ENCODE measurements at places on chromosomes 2 and 18. TPM values are rescaled to one million over a fixed set of nuclear protein-coding genes. Genes with fewer than 3 reads are reported as not detected.

DNA sequence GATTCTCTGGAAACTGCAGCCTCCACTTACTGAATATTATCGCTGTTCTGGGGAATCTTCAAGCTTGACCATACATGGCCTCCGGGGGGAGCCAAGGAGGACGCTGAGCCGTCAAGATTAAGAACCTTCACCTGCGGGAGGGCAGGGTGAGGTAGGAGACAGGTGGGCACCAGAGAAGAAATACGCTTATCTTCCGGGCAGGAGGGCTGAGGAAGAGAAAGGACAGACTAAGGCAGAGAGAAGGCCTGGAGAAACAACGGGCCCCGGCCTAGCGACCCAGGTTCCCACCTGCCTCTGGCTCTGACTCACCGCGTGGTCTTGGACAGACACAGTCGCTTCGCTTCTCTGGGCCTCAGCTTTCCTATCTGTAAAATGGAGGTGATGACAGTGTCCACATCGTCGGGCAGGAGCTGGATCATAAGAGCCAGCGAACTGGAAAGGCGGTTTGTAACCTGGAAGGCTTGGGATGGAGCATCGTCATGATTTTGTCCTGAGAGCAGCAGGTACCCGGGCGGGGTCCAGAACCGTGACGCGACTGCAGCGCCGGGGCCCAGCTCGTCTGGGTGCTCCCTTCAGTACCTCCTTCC, 659 bp downstream of the ZNF142 start:
- peaks cover 18% of the 10 kb centered on the region for H3K4me1 ChIP-seq
- peaks cover 15% of the 10 kb centered on the region for H3K36me3 ChIP-seq
- H3K27ac ChIP-seq, result peak overlapping the region; percentile 8
- H3K27me3 ChIP-seq, result no peaks in the 10 kb centered on the region
- DNase-seq, result no peak

KCNJ13 gene
- total RNA-seq, result not detected

DLGAP1 gene
- 0.10 TPM for total RNA-seq

ACKR3 gene
- 0.66 TPM for total RNA-seq

DNA sequence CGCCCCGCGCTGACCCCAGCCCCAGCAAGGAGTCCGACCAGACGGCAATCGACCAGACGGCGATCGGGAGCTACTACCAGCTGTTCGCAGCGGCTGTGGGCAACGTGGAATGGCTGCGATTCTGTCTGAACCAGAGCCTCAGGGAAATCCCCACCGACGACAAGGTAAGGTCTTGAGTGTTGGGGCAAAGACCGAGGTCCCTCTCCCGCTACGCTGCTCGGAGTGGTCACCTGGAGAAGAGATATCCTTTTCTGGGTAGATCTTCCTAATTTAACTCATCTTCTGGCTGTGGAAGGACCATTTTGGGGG, 704 bp downstream of the ANKRD53 start:
- no peaks in the 10 kb centered on the region for H3K36me3 ChIP-seq
- peaks cover 9% of the 10 kb centered on the region for H3K4me1 ChIP-seq
- no peaks in the 10 kb centered on the region for H3K27me3 ChIP-seq
- H3K27ac ChIP-seq, result no peak overlapping the region
- H3K4me3 ChIP-seq, result peak overlapping the region; percentile 61

MRPL30 gene
- 14.6 TPM for total RNA-seq

DNA sequence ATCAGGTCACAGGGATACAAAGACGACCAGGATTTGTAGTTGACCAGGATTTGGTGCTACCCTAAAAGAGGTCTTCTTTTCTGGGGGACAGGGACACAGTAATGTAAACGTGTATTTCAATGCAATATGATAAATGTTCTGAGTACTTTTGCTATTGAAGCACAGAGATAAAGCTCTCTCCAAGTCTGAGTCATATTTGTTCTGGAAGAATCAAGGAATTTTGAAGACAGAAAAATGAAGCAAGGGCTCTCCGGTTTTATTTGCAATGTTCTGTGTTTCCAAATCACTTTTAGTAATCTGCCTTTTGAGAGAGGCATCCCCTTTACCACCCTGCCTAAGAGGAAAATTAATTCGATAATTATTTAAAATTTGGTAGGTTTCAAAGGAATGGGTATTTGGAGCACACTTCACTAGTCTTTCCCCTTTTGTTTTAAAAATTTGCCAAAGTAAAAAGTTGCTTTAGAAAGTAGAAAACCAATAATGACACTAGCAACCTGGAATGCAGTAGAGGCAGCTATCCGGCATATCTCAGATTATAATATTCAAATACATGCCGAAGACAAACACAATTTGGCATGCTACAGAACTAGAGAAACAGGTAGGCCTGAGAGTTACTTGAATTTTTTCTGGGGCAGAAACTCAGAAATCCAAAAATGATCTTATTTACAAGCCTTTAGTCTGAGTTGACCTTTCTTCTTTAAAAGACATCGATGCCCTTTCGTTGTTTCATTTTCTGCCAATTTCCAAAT, 82.7 kb downstream of the MREG start:
- H3K4me1 ChIP-seq, result no peaks in the 10 kb centered on the region
- DNase-seq, result no peak
- no peak overlapping the region for H3K27ac ChIP-seq
- no peak overlapping the region for H3K4me3 ChIP-seq

DNA sequence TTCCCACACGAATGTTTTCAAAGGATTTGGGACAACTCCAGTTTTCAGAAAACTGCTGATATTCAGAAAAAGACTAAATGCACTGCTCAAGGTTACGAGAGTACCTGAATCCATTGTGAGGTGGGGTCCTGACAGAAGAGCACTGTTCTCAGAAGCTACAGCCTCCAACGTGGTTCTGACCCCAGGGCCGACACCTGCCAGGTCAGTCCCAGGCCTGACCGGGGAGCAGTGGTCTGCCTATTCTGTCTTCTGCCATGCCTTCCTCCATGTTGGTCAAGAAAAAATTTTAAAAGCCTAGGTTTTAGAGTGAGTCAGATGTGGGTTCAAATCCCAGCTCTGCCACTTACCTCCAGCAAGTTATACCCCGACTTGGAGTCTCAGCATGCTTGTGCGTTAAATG, 212.3 kb downstream of the BCL11A start:
- H3K4me3 ChIP-seq, result no peak overlapping the region
- no peaks in the 10 kb centered on the region for H3K36me3 ChIP-seq
- H3K27me3 ChIP-seq, result no peaks in the 10 kb centered on the region
- DNase-seq, result no peak
- H3K4me1 ChIP-seq, result no peaks in the 10 kb centered on the region

C1QL2 gene
- total RNA-seq, result not detected

ZC3H6 gene
- total RNA-seq, result 1.2 TPM

DNA sequence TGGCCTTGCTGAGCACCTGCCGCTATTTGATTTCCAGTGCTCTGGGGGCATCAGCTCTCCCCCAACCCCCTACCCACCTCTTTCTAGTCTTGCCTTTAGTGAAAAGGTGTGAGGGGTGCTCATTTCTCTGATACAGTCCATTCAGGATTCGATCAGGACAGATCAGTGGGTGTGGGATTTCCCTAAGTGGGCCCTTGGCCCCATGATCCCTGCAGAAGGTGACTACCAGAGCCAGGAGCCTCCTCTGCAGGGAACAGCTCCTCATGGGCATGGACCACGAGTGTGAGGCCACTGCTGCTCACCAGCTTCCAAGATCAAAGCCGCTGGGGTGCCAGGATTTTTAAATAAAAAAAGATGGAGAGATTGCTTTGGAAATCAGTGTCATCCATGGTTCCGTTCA, 835.2 kb upstream of the ID2 start:
- no peaks in the 10 kb centered on the region for H3K27me3 ChIP-seq
- no peaks in the 10 kb centered on the region for H3K36me3 ChIP-seq
- H3K27ac ChIP-seq, result no peak overlapping the region
- DNase-seq, result no peak
- H3K4me3 ChIP-seq, result no peak overlapping the region

DNA sequence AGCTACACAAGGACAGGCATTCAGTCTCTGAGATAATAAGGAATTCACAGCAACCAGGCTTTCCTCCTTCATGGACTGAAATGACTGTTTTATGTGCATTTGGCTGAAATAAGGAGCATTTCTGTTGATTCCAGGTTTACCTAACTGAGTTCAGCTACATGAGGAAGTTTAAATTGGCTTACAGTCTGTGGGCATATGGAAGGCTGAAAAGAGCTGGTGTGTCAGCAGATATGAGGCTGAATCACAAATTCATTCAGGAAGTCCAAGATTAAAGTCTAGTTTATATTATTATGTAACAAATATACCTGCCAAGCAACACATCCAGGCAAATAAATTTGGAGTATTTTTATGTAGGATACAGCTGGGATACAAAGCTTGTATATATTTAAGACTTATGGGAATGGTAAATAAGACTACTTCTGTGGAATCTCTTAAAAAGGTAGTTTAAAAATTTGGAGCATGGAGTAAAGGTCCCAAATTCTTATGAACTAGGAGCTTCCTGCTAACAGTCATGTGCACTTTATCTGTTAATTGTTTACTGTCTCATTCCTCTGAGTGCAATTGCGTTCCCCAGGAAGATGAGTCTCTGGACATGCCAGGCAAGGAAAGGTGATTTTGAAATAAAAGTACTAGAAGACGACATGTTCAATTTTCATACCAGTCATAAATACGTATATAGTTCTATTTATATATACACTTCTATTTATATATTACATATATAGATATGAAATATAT, 53.0 kb downstream of the ZC3H8 start:
- H3K4me1 ChIP-seq, result no peaks in the 10 kb centered on the region
- H3K27me3 ChIP-seq, result no peaks in the 10 kb centered on the region
- no peak overlapping the region for H3K4me3 ChIP-seq
- no peak overlapping the region for H3K27ac ChIP-seq

GRCh38 chr18:24321071-24321470, 76.6 kb downstream of the OSBPL1A start:
- H3K27me3 ChIP-seq, result no peaks in the 10 kb centered on the region
- H3K27ac ChIP-seq, result no peak overlapping the region
- no peaks in the 10 kb centered on the region for H3K4me1 ChIP-seq

DNA sequence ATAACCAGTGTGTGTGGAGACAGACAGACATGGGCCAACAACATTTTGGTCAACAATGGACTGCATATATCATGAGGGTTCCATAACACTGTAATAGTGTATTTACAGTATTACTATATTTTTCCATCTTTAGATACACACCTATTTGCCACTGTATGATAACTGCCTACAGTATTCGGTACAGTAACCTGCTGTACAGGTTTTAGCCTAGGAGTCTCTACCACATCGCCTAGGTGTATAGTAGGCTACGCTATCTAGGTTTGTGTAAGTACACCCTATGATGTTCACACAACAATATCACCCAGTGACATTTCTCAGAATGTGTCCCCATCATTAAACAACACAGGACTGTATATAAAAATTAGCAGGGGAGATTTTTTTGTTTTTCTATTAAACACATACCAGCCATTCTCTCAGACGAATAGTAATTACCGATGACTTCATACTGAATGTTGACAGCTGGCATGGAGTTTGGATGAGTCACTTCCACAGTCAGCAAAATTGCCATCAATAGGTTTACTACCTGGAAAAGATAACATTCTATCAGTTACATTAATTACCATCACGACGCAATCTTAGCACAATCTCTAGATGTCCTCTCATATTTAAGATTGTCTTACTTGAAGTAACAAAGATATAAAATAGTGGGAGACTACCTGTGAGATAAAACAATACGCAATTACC, 10.8 kb downstream of the LAPTM4A start:
- H3K36me3 ChIP-seq, result no peaks in the 10 kb centered on the region
- DNase-seq, result no peak
- no peak overlapping the region for H3K27ac ChIP-seq
- no peaks in the 10 kb centered on the region for H3K4me1 ChIP-seq

SLC8A1 gene
- 8.4 TPM for total RNA-seq

SERPINB11 gene
- total RNA-seq, result not detected

GRCh38 chr2:241495172-241496002, 13.0 kb downstream of the STK25 start:
- H3K27ac ChIP-seq, result no peak overlapping the region
- DNase-seq, result no peak

- H3K4me1 ChIP-seq, result no peaks in the 10 kb centered on the region
- no peak overlapping the region for H3K27ac ChIP-seq
- DNase-seq, result peak; percentile 63
- no peak overlapping the region for H3K4me3 ChIP-seq
Observed at GRCh38 chr18:49728542-49728941, 84.8 kb downstream of the ACAA2 start.

DNA sequence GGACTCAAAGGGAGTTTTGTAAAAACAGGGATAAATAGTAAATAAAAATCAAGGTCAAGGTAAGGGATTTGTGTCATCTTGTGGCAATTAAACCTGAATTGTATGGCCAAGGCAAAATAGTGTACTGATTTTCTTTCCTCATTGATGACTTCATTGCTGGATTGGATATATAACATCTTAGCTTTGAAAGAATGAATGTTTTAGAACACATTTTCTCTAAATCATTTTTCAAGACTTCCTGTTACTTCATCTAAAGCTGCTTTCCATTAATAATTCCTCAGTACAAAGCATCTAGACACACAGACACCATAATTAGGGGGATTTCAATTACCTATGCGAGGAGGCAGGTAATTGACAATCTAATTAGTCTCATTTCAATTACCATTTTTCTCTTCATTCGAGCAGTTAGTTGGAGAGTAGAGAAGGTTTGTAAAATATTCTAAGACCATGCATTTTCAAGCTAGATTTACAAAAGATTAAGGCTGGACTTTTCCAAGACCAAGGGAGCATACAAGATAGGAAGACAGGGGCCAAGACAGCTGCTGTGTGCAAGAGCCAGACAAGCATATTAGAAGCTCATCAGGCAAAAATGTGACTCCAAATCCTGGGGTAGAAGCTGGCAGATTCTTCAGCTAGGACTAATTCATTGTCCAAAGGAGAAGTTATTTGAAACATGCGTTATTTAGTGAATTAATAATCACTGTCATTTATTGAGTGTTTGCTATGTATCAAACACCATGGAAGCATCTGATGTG, 253.6 kb downstream of the EPHA4 start:
- no peaks in the 10 kb centered on the region for H3K36me3 ChIP-seq
- no peaks in the 10 kb centered on the region for H3K27me3 ChIP-seq
- DNase-seq, result no peak

ICOS gene
- not detected for total RNA-seq

DNA sequence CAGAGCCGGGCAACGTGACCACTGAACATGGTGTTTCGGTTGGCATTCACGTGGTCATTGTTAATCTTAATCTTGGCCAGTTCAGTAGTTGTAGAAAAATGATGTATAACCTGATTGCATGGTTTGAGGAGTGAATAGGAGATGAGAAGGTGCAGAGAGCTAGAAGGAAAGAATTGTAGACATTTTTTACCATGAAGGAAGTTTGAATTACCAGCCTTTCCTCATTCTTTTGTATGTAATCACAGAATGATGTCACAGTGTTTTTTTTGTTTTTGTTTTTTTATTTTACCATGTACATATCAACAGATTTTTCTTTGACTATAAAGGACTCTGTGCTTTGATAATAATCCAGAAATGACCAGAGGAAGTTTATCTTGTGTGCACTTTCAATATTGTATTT, 126.3 kb downstream of the LTBP1 start:
- H3K27ac ChIP-seq, result no peak overlapping the region
- H3K27me3 ChIP-seq, result no peaks in the 10 kb centered on the region
- no peak for DNase-seq
- H3K4me1 ChIP-seq, result no peaks in the 10 kb centered on the region
- H3K36me3 ChIP-seq, result no peaks in the 10 kb centered on the region

RTP5 gene
- not detected for total RNA-seq
